ENCODE measurements at places on chromosomes 2 and 18.

- peak; percentile 3 for DNase-seq
These were observed 271.8 kb upstream of the TFPI start for GRCh38 chr2:187826023-187826422.

DNA sequence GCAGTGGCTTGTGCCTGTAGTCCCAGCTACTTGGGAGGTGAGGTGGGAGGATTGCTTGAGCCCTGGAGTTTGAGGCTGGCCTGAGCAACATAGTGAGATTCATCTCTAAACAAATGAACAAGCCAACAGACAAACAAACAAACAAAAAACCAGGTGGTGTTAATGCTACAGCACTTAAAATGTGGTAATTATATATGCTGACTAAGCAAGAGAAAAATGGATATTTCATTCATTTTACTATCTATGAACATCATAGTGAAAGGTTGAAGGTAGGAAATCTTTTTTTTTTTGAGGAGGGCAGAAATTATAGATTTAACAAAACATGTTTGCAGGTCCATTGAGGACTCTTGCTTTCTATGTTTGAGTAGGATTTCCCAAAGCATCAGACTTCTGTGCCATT lies 42.2 kb upstream of the THOC1 start:
- DNase-seq = no peak

- DNase-seq = peak; percentile 60
These were observed 6.0 kb downstream of the IRS1 start for GRCh38 chr2:226793646-226794045.

DNA sequence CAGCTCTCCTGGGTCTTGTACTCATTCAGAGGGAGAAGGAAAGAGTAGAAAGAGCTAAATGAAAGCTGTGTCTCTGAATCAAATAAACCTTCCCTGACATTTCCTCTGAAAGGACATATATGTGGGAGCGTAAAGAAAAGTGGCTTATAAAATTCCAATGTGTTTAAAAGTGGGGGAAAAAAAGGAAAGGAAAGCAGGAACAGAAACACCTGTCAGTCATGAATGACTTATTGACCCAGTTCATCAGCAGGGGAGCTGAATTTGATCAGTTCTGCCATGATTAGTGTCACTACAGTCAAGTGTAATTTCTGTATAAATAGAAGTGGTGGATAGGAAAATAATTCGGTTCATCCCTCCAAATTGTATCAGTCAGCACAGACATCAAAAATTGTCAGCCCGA lies 382.5 kb downstream of the ERBB4 start:
- DNase-seq = no peak

GRCh38 chr2:56084111-56084901 lies 99.5 kb upstream of the CCDC85A start:
- no peak for DNase-seq

- no peak for DNase-seq
These were observed 68.5 kb downstream of the ABI2 start for GRCh38 chr2:203396667-203397066.

GRCh38 chr2:233058717-233059546 lies 1.2 kb upstream of the INPP5D start:
- no peak for DNase-seq
